ENCODE measurements at places on chromosomes 13 and 19.

GRCh38 chr13:63327584-63327983 is 1911.9 kb upstream of the PCDH20 start:
- DNase-seq: no peak

DNA sequence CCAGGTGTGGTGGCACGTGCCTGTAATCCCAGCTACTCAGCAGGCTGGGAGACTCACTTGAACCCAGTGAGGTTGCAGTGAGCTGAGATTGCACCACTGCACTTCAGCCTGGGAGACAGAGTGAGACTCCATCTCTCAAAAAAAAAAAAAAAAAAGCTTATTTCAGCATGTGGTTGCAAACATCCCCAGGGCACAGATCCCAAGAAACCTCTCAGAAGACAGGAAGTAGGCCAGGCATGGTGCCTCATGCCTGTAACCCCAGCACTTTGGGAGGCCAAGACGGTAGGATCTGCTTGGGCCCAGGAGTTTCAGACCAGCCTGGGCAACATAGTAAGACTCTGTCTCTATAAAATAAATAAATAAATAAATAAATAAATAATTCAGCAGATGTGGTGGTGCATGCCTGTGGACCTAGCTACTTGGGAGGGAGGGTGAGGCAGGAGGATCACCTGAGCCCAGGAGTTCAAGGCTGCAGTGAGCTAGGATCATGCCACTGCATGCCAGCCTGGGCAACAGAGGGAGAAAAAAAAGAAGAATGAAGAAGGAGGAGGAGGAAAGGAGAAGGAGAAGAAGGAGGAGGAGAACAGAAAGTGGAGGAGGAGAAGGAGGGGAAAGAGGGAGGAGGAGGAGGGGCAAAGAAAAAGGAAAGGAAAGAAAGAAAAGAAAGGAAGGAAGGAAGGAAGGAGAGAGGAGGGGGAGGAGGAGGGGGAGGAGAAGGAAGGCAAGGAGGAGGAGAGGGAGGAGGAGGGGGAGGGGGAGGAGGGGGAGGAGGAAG is 4.3 kb upstream of the LRRC8E start:
- no peak for DNase-seq

GRCh38 chr19:41696402-41697197 is 8.5 kb upstream of the CEACAM7 start:
- DNase-seq: no peak

- no peak for DNase-seq
Observed at GRCh38 chr13:78875792-78876580, 217.0 kb upstream of the OBI1 start.

GRCh38 chr19:11587975-11588631 is 9.2 kb upstream of the ZNF627 start:
- DNase-seq: no peak

GRCh38 chr13:43804461-43805070 is 17.8 kb upstream of the ENOX1 start:
- peak; percentile 65 for DNase-seq

DNA sequence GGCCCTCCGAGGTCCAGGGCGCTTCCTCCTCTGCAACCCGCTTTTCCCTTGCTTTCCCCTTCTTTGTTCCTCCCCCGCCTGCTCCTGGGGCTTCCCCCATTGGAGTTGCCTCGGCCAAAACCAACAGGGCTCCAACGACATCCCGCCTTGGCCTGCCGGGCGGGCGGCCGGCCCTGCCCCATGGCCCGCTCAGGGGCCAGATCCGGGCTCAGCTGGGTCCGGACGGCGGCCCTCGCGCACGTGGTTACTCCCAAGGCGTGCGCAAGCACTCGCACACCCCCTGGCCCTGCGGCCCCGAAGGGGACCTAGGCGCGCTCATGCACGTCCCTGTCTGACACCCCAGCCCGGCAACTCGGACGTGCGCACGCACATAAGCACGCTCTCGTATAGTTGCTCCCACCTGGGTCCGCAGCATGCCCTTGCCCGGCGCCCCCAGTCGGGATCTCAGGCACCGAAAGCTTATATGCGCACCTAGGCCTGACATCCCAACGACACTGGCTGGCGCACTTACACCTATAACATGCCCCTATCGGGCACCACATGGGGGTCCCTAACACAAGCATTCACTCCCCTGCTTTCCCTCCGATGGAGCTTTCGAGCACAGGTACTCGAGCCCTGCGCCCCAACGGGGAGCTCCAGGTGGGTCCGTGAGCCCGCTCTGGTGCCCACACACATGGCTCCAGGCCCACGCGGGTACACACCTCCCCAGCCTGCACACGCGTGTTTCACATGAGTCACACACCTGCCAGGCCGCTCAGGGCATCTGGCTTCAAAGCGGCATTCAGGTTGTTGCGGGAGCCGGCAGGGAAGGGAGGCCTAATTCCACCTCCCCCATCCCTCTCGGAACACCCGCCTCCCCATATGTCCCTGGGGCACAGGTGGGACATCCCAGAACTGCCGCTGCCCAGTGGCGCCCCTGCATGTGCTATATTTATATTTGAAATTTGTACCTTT is 15.0 kb downstream of the NFIX start:
- DNase-seq: no peak

GRCh38 chr13:84470528-84470927 is 588.3 kb upstream of the SLITRK1 start:
- no peak for DNase-seq

DNA sequence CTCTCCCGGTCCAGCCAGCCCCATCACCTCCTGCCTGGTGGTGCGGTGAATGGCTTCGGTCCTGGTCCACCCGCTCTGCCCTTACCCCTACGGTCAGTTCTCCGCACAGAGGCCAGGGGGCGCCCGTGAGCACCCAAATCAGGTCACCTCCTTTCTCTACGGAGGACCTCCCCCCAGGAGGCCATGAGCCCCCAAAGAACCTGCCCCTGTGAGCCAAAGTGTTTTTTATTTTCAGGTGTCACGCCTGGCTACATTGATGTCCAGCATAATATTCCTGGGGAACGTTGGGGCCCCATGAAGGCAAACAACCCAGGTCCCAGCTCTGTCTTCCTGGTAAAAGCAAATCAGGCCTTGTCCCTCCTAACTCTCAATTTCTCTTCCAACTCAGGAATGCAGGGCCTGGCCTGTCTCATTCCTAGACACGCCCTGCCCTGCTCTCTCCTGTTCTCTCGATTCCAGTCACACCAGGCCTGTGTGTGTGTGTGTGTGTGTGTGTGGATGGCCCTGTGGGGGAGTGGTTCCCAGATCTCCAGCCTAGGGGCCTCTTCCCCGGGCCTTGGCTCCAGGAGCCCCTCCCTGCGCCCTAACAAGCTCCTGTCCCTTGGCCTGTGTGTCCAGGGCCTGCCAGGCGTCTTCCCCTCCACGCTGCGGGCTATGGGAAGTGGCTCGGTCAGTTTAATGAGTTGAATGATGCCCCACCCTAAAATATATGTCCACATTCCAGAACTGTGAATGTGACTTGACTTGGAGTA is 9.7 kb upstream of the GIPC1 start:
- DNase-seq: peak; percentile 80

GRCh38 chr13:34731486-34731885 is 210.6 kb upstream of the NBEA start:
- DNase-seq: no peak

GRCh38 chr19:3302755-3303154 is 63.6 kb upstream of the NFIC start:
- no peak for DNase-seq

- no peak for DNase-seq
Observed at GRCh38 chr13:43475140-43475539, 311.6 kb downstream of the ENOX1 start.

- peak; percentile 90 for DNase-seq
Observed at GRCh38 chr19:42108527-42109389, 23.5 kb downstream of the POU2F2 start.

- DNase-seq: no peak
Observed at GRCh38 chr19:2573916-2574315, 98.0 kb downstream of the GADD45B start.

- no peak for DNase-seq
Observed at GRCh38 chr19:2735374-2735773, 4.4 kb downstream of the SLC39A3 start.

DNA sequence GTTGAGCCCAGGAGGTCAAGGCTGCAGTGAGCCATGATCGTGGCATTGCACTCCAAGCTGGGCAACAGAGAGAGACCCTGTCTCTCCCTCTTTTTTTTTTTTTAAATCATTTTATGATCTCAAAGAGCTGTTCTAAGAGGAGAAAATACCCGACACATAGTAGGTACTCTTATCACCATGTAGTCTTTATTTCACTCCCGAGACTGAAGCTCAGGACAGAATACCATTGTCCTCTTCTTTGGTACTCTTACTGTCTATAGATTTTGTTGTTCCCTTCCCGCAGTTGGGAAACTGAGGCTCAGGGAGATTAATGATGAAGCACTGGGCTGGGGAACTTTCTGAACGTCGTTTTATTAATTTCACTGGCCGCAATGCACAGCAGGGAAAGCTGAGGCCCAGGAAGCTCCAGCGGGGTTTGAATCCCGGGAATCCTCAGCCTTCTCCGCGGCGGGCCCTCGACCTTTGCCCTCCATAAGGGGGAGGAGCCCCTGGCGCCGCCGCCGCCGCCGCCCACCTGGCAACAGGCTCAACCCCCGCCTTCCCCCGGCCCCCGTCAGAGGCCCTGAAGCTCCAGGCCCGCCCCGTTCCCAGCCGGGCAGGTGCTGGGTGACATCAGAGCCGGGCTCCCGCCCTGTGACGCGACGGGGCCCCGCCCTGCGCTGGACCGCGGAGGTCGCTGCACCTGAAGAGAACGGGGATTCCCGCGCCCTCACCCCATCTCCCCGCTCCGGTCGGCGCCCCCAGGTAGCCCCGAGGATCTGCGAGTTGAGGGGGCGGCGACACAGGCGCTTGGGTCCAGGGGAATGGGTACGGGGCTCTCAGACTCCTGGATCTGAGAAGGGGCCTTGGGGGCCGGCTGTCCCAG is 1.6 kb downstream of the MYH14 start:
- no peak for DNase-seq

DNA sequence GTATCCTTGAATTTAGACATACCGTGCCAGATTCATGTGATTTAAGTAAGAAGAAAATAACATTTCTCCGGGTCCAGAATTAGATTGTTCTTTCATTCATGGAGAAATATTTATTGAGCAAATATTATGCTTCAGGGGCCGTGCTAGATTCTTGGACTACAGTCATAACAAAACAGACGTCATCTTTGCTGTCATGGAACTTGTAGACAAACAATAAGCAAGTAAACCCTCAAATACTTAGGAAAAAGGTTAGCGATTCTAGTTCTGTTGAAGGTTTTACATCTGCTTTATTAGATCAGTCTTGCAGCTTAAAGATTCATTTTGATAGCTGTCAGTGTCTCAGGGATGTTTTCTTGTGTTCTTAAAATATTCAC is 16.9 kb downstream of the ZNF507 start:
- DNase-seq: no peak

- no peak for DNase-seq
Observed at GRCh38 chr19:38266981-38267597, 2.7 kb downstream of the SPINT2 start.

DNA sequence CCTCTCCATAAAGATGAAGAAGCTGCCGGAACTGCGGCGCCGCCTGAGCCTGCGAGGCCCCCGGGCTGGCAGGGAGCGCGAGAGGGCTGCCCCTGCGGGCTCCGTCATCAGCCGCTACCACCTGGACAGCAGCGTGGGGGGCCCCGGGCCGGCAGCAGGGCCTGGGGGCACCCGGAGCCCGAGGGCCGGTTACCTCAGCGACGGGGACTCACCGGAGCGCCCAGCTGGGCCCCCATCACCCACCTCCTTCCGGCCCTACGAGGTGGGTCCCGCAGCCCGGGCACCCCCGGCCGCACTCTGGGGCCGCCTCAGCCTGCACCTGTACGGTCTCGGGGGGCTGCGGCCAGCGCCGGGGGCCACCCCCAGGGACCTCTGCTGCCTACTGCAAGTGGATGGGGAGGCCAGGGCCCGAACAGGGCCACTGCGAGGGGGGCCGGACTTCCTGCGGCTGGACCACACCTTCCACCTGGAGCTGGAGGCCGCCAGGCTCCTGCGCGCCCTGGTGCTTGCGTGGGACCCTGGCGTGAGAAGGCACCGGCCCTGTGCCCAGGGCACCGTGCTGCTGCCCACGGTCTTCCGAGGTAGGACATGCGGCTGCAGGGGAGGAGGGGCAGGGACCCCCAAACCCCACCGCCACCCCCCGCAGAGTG is 2.7 kb downstream of the SYDE1 start:
- DNase-seq: no peak

GRCh38 chr13:28492569-28493367 is 2.2 kb downstream of the FLT1 start:
- DNase-seq: peak; percentile 49

DNA sequence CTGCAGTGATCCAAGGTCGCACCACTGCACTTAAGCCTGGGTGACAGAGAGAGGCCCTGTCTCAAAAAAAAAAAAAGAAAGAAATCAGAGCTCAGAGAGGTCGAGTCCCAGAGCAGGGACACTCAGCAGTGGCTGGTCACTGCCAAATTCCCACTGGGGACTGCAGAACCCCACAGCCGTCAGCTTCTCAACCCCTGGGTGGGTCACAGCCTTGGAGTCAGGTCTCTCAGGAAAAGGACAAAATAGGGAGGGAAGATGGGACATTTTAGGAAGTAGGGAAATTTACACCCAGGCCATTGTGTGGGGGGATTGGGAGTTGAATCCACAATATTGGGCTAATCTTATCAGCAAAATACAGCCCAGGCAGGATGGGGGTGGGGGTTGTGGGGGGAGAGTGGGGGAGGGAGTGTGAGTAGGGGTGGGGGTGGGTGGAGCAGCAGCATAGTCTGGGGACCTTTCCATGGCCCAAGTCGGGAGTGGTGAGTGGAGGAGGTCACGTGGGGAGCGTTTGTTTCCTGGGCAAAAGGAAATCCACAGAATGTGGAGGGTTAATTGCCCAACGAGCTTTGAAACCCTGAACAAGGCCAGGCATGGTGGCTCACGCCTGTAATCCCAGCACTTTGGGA is 5.0 kb upstream of the CCDC194 start:
- DNase-seq: no peak

DNA sequence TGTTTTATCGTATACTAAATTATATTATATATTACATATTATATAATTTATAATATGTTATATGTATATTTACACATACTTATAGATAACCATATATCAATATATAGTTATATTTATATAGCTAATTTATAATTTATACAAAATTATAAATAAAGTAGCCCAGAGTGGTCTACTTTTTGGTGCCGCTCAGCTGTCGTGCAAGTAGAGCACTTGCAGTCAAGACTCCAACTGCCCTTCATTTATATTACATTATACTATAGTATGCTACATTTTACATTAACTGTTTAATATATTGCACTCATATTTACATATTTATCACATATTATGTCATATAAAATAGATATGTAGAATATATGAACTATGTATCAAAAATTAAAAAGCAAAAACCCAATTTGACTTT is 1124.7 kb upstream of the MIR17HG start:
- DNase-seq: no peak

- no peak for DNase-seq
Observed at GRCh38 chr13:65830411-65831205, 1399.5 kb downstream of the PCDH9 start.

DNA sequence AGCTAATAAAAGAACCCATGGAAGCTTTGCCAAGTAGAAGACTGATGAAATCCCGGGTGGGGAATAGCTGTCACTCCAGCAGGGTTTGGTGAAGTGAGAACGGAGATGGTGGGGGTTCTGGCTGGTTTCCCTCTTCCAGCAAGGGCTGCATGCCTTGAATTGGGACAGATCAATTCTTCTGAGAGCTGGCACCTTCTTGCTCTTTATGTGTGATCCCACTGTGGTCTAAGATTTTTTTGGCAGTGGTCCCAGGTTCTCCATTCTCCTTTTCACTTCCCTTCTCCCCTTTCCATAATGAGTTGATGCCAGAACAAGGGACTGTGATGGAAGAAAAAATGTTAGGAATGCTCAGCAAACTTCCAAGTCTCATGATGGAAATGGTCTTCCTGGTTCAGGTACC is 50.0 kb downstream of the TNFSF11 start:
- no peak for DNase-seq
